Substantia nigra (tissue), 51 donors: ENCODE measurements at places on chromosomes 12 and 14.

DNA sequence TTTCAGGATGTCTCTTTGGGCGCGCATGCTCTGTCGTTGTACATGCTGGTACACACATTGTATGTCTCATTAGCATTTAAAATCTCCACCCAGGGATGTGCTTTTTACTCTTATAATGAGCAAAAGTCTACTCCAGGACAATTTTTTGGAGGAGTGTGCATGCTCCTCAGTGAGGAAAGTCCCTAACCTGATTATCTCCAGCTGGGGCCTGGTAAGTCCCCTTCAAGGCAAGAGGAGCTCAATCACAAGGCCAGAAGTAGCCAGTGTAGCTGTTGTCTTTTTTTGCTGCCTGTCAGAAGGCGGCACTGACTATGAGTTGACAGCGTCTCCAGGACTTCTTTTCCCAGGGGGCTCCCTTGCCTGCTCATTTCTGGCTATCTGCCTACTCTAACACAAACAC, 218.3 kb upstream of the CNTN1 start:
- DNase-seq = no peak

- DNase-seq = no peak
These were observed 39.6 kb downstream of the CDKL1 start for GRCh38 chr14:50357124-50357523.

DNA sequence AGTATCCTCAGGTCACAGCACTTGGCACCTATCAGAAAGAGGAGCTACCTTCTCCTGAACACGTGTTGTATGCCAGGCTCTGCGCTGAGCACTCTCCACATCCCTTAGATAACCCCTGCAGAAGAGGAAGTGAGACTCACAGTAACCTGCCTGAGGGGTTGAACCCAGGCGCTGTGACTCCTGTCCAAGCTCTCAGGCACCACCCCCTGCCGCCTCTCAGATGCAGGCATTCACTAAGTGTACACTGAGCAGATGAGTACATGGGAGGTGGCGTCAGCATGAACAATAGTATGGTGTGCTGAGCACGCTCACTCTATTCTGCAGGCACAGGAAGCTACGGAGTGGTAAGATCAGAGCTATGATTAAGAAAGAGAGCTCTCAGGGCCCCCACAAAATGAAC, 21.0 kb upstream of the RIC8B start:
- DNase-seq = no peak

DNA sequence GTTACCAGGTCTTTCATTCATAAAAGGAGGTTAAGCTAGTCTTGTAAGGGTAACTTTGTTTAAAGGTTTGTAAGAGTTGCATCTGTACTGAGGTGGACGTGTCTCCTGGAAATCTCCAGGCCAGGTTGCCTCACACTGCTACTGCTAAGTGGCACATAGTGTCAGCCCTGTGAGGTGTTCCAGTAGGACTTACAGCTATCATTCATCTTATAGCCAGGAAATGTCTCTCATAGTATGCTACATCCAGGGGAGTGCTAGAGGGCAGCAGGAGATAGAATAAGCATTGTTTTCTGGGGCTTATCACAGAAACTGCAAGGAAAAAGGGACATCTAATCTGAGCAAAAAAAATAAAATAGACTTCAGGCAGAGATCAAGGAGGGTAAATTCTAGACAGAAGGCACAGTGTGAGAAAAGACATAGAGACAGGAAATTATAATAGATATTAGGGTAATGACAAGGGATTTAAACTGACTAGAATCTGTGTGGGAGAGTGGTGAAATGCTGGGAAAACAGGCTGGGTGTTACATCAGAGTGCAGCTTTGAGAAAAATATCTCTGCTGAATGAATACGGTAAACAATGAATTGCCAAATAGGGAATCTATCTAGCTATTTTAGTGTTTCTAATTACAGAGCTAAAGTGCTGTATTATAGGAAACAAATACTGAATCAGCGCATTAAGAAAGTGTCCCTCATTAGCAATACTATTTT, 205.1 kb upstream of the ABCD2 start:
- DNase-seq = no peak

DNA sequence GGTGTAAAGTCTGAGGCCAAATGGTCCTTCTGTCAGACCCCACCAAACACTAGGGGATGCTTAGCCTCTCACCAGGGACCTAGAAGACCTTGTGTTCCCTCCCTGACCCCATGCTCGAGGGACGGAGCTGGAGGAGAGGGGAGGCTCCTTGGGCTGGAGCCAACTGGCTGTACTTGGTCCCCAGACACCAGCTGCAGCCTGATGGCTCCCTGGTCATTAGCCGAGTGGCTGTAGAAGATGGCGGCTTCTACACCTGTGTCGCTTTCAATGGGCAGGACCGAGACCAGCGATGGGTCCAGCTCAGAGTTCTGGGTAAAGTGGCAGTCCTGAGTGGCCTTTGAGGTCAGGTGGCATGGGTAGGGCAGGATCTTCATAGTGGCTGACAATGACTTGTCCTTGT, 29.0 kb downstream of the PAPLN start:
- no peak for DNase-seq

DNA sequence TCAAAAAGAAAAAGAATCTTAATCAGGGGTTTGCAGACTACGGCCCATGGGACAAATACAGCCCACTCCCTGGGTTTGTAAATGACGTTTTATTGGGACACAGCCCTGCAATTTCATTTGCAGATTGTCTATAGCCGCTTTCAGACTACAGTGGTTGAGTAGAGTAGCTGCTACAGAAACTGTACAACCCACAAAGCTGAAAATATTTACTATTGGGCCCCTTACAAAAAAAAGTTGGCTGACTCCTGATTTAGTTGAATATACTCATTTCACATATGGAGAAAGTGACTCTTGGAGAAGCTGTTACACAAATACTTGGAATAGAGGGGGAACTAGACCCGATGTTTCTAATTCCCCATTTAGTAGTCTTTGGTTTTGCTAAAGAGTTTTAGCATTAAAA, 162.5 kb upstream of the NOS1 start:
- DNase-seq = no peak

DNA sequence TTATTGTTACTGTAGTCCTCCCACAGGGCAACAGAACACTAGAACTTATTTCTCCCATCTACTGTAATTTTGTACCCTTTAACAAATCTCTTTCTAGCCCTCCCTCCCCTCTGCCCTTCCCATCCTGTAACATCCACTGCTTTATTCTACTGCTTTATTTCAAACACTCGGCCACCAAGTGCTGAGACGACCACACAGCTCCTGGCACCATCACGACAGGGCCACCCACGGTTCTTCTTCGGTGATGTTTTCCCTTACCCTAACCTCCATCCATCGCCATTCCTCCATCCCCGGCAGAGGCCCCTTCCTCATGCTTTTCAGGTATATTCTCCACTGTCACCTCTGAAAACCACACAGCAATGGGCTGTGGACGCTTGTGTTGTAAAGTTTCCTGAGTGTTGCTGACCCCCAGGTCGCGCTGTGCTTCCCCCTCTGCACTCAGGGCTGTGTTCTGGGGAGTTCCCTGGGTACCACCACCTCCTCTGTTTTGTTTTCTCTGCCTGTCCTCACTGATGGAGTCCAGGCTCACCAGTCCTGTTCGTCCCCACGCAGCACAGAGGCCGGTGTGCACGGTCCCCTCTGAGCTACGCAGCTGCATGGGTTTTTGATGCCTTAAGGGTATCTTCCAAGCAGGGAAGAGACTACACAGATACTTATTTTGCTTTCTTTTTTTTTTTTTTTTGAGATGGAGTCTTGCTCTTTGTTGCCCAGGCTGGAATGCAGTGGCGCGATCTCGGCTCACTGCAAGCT, 207.2 kb upstream of the TMEM132C start:
- no peak for DNase-seq

GRCh38 chr12:69330475-69331473, 17.4 kb upstream of the LYZ start:
- DNase-seq = no peak

DNA sequence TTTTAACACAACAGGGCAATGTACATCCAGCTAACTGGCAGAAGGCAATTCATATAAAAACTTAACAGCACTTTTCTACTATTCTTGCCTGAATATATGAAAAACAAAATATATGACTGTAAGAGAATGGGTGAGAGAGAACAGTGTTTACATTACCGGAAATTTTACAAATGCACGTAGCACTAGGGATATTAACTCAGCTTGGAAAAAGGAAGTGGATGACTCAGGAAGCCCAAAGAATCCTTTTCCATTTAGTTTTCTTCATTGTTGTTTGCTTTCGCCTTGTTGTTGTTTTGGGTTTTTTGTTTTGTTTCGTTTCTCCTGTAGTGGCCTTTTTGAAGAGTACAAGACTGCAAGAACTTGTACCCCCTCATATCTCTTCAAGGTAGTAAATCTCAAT, 295.5 kb downstream of the EGLN3 start:
- DNase-seq = no peak

DNA sequence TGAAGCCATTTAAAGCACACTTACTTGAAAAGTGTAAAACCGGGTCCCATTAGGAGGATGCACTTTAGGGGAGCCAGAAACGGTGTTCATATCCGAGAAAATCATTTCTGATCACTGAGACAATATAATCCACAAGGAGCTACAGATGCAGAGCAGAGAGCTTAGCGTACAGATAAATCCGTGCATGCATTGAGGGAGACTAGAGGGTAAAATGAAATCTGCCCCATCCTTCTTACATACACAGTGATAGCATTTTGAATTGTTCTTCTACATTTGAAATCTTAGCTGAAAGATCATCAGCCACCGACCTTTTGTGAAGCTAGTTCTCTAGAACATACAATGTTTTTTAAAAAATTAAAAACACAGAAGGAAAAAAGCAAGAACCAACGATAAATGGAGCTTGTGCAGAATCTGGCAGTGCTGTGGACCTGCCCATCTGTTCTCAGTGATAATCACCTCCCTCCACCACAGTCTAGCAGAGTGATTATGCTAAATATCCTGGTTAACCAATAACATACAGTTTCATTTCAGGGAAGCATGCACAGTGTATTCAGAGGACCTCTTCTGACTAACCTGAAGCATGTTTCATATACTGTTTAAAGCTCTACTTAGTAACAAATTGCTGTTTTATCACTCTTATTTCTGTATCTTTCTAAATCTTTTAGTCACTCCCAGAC, 161.1 kb downstream of the PPFIA2 start:
- DNase-seq = no peak

DNA sequence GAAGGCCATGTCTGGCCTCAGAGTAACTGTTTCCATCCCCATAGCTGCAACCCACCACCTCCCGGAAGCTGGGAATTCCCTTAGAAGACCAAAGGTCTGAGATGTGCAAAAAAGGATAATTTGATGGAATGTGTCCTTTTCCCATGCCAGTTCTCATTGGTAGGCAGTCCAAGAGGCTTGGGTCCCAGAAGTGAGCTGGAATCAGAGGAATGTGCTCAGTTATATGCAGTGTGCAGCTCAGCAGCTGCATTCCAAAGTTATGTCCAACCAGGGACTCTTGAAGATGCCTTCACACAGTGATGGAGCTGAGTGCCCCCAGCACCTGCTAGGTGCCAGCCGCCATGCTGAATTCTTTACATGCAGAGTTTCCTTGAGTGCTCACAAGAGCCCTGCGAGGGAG, 583.9 kb upstream of the TBX3 start:
- DNase-seq = no peak

DNA sequence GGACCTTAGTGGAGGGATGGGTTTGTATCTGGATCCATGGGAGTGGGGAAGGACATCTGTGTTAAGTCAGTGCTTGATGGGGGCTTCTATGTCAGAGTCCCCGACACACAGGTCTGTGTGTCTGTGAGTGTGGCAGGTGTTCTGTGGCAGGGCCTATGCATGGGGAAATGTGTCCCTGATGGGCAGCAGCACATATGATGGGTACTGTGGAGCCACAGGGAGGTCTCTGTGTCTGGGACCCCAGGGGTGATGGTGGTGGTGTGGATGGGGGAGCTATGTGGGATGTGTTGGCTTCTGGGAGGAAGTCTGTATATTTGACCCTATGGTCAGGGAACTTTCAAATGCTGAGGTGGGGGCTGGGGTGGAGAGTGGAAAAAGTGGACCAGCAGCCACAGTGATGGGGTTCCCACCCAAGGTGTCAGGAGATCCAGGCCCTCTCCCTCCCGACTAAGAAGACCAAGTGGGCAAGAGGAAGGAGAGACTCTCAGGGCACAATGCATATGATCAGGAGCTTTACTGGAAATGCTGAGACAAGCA, 16.5 kb downstream of the KRT7 start:
- DNase-seq = no peak

GRCh38 chr14:24785698-24786097, 151.7 kb upstream of the GZMB start:
- no peak for DNase-seq

- DNase-seq = no peak
These were observed 225.6 kb upstream of the CRY1 start for GRCh38 chr12:107318806-107319532.

GRCh38 chr12:78088391-78088832, 257.7 kb downstream of the NAV3 start:
- no peak for DNase-seq

GRCh38 chr12:52860102-52860823, 11.5 kb upstream of the KRT78 start:
- no peak for DNase-seq

GRCh38 chr14:56390859-56391258, 188.7 kb upstream of the TMEM260 start:
- no peak for DNase-seq

DNA sequence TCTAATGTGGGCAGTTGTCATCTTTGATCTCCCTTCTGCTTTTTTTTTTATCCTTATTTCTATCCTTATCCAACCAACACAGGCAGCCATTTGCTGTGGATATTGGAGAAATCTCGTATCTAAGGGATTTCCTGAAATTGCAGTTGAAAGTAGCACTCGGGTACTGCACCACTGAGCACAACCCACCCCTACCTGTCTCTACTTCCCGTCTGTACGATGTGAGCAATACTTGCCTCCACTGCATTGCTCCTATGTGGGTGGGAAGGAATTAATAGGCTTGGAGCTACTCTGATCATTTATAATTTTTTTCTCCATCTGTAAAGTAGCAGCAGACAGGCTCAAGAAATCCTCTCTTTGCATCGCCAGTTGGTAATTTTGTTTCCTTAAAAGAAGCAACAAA, 300.4 kb downstream of the SNAPC1 start:
- DNase-seq = no peak

DNA sequence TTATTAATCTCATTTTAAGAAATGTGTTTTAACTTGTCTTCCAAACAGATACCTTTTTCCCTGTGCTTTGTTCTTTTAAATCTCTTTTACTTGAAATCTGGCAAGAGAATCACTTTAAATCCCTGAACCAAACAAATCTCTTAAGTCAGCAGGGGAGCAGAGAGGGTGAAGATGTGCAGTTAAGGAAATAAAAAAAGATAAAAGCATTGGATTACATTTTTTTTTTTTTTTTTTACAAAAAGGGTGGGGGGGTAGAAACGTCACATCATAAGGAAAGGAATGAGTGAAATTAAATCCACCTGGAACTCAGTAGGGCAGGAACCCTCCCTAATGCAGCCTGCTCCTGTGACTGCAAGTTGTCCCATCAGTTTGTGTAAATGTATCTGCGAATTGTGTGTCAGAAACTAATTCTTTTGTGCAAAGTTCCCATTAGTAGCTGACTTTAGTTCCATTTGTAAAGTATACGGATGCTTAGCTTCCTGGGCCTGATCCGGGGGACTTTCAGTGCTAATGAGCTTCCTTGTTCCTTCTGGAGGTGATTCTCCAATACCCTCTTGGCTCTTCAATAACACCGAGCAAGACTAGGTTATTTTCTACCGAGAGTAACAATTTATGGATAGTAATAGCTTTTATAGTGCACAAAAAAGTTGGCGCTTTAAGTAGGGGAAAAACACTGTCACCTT, 1.5 kb downstream of the TTC6 start:
- no peak for DNase-seq

GRCh38 chr12:53145383-53146260, 34.9 kb upstream of the ZNF740 start:
- no peak for DNase-seq

GRCh38 chr14:63452796-63453195, 90.4 kb downstream of the PPP2R5E start:
- no peak for DNase-seq
